Renal cortical epithelial cell (primary cell): ENCODE measurements at places on chromosomes 2 and 18.
A peak's percentile ranks its signal among the peaks of the same experiment; 100 is the strongest.

GRCh38 chr2:121790276-121790956 is 35.0 kb downstream of the TSN start:
- peak; percentile 97 for DNase-seq

GRCh38 chr2:97988722-97989121 is 7.0 kb downstream of the TMEM131 start:
- no peak for DNase-seq

DNA sequence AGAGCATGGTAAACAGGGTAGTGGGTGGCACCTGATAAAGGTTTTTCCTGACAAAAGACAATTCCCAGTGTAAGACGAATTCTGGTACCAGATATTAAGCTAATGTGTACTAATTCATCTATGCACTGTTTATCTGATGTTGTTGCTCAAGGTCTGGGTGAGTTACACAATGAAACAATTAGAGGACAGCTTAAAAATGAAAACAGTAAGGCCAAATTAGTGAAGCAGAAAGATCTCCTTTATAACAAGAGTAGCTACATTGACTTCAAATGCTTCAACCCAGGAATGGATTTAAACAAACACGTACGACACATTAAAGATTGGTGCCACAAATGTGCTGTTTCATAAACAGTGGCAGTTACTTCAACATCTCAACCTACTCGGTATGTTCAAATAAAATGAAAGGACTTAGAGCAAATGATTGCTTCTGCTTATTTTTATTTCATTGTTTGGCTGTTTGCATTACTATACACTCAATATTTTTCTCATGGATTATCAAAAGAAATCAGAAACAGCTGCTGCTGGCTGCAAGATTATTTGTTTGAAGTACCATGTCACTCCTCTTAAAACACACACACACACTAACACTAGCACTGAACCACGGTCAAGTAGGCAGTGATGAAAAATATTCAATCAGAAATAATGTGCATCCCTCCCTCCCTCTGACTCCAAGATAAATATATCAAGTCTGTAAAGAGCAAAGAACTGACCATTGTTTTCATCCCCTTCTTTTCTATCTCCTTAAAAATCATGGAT is 94.4 kb upstream of the RND3 start:
- peak; percentile 45 for DNase-seq

- DNase-seq = no peak
Measured at GRCh38 chr2:87996570-87996969, 19.8 kb downstream of the RNU2-63P start.

DNA sequence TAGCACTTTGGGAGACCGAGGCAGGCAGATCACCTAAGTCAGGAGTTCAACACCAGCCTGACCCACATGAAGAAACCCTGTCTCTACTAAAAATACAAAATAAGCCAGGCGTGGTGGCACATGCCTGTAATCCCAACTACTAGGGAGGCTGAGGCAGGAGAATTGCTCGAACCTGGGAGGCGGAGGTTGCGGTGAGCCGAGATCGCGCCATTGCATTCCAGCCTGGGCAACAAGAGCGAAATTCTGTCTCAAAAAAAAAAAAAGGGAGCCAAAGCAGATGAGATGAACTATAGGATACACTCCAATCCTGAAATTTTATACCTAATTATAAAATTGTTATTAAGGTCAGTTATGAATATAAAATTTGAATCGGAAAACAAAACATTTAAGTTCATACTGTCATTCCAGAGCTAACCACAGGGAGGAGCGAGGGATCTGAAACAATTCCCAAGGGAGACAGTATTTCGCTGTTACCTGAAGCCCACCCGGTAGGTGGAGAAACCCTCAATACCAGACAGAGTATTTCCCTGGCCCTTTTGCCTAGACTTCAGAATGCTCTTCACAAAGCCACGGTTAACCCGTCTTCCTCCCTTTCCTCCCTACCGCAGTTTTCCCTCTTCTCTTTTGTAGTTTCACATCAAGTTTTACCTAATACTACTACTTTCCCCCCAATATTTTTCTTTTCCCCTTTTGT is 1.4 kb downstream of the PPM1G start:
- DNase-seq = peak; percentile 63

GRCh38 chr2:160220026-160220425 is 20.0 kb upstream of the ITGB6 start:
- no peak for DNase-seq

- peak; percentile 50 for DNase-seq
Measured at GRCh38 chr2:142190805-142191204, 60.0 kb upstream of the LRP1B start.

GRCh38 chr2:182381225-182381624 is 45.6 kb downstream of the PDE1A start:
- DNase-seq = no peak

DNA sequence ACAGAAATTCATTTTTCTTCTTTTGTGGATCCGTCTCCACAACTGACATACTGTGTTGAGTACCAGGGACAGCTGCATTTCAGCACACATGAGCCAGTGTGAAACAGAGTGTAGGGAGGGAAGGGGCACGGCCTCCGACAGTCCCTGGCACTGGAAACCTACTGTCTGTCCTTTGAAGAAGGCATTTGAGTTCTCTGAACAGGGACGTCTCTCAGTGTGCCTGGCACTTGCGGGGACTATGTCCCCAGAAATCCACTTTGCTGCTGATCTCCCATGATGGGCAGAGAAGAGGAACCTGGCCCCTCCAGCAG is 48.1 kb downstream of the PLB1 start:
- no peak for DNase-seq

GRCh38 chr2:8355102-8355859 is 326.6 kb upstream of the ID2 start:
- no peak for DNase-seq

- DNase-seq = peak; percentile 81
Measured at GRCh38 chr2:43467891-43468290, 127.9 kb downstream of the THADA start.

- DNase-seq = peak; percentile 89
Measured at GRCh38 chr2:234730066-234730640, 221.7 kb upstream of the SH3BP4 start.

DNA sequence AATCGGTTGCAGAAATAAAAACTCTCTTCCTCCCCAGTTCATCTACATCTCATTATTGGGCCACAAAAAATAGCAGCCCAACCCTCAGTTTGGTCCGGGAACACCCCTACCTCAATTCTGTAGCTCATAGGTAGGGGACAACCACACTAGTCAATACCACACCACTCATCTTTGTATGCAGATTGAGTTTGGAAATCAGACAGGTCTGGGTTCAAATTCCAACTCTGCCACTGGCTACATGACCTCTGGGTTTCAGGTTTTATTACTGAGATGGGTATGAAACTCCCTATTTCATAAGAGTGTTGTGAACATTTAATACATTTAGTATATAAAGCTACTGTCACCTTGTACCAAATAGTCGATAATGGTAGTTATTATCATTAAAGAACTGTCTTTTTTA is 2.2 kb upstream of the SUCLG1 start:
- DNase-seq = no peak

DNA sequence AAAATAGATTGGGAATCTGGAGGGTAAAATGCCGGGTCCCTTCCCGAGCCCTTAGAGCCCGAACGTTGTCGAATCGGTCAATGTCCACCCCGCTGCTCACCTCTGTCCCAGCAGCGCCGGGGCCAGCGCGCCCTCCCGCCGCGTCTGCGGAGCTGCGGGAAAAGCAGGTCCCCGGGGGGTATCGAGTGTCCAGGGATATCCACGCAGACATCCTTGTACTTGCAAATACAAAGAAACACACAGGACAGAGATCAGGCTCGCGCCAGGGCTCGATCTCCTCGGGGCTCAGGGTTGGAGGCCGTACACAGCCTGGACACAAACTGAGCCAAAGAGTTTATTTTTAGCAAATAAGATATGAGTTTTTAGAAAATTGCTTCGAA is 2.3 kb upstream of the GATA6 start:
- DNase-seq = no peak
